ENCODE measurements at places on chromosomes 3 and 15.

GRCh38 chr3:77411334-77411733, 371.4 kb downstream of the ROBO2 start:
- peaks cover 3% of the 10 kb centered on the region for H3K27me3 ChIP-seq
- no peaks in the 10 kb centered on the region for H3K4me1 ChIP-seq
- DNase-seq = no peak
- H3K4me3 ChIP-seq = no peak overlapping the region
- no peak overlapping the region for H3K27ac ChIP-seq

DNA sequence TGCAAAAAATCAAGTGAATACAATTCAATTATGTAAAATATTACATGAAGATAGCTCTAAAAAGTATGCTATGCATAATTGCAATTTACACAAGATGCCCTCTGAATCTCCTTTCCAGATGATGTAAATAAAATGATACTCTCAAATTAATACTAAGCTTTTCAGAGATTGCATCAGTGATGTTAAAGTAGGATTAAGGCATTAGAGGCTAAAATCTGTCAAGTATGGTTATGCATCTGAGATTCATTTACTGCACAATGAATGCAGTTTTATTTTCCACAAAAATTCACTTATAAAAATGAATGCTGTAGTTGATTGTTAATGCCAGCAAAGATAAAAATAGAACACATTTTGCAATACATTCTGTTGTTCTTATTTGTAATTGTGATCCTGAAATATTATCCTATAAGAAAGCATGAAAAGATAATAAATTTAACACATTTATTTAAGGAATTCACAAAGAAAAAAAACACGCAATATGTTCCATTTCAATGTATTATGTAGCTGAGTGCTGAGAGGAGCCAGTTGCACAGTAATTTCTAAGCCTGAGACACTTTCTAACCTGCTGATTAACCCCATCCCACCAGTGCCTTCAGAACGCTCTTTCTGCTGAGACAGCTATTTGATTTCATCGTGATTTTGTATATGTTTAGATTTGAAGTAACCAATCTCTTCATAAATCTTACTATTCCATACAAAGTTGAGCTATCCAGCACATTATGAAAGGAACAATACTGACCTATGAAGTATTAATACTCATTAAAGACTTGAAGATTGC, 224.4 kb downstream of the CADM2 start:
- H3K27me3 ChIP-seq = peaks cover 1% of the 10 kb centered on the region
- H3K4me1 ChIP-seq = no peaks in the 10 kb centered on the region
- H3K4me3 ChIP-seq = no peak overlapping the region
- no peak for DNase-seq

GRCh38 chr3:134798681-134799311, 3.7 kb downstream of the EPHB1 start:
- peaks cover 21% of the 10 kb centered on the region for H3K4me1 ChIP-seq
- no peak overlapping the region for H3K4me3 ChIP-seq
- H3K27me3 ChIP-seq = peaks cover 7% of the 10 kb centered on the region
- DNase-seq = no peak
- H3K27ac ChIP-seq = no peak overlapping the region

DNA sequence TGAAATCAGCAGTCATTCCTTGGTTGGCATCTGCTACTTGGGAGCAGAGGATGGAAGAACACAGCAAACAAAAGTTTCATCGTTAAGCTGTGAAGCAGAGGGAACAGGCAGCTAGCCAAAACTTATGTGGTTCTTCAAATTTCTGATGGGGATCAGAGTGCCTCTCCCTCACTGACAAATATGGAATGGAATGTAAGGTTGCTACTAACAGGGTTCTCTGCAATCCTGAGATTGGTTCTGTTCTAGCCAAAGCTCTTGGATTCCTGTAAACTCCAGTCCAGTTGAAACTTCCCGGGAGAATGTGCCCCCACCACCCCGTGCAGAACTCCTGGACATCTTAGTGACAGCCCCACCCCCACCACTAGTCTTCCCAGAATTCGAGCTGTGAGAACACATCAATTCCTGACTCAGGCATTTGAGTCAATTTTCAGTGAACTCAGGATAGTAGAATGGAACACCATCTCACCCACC, 55.9 kb upstream of the PHLDB2 start:
- no peak overlapping the region for H3K4me3 ChIP-seq
- peaks cover 1% of the 10 kb centered on the region for H3K27me3 ChIP-seq
- no peaks in the 10 kb centered on the region for H3K4me1 ChIP-seq
- no peak for DNase-seq
- H3K27ac ChIP-seq = no peak overlapping the region

- DNase-seq = no peak
- no peaks in the 10 kb centered on the region for H3K4me1 ChIP-seq
- H3K27ac ChIP-seq = no peak overlapping the region
- H3K36me3 ChIP-seq = no peaks in the 10 kb centered on the region
- no peaks in the 10 kb centered on the region for H3K27me3 ChIP-seq
These were observed 243.4 kb upstream of the TBC1D5 start for GRCh38 chr3:17985658-17986347.

DNA sequence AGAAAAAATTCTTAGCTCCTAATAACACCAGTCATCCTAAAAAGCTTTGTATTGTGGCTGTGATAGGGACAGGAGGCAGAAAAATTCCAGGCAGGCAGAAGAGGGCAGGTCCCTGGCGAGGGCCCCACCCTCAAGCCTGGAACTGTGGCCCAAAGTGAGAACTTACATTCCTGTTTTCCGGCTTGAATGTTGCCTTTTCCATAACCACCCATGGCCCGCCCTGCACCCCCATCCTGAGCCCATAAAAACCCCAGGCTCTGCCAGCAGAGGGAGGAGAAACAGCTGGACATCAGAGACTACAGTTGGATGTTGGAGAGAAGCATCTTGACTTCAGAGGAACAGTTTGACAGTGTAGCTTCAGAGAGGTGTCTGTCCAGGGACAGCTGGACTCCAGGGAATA, 37.3 kb downstream of the SLCO2A1 start:
- no peaks in the 10 kb centered on the region for H3K36me3 ChIP-seq
- H3K4me1 ChIP-seq = peaks cover 33% of the 10 kb centered on the region
- no peak overlapping the region for H3K4me3 ChIP-seq
- no peak overlapping the region for H3K27ac ChIP-seq

DNA sequence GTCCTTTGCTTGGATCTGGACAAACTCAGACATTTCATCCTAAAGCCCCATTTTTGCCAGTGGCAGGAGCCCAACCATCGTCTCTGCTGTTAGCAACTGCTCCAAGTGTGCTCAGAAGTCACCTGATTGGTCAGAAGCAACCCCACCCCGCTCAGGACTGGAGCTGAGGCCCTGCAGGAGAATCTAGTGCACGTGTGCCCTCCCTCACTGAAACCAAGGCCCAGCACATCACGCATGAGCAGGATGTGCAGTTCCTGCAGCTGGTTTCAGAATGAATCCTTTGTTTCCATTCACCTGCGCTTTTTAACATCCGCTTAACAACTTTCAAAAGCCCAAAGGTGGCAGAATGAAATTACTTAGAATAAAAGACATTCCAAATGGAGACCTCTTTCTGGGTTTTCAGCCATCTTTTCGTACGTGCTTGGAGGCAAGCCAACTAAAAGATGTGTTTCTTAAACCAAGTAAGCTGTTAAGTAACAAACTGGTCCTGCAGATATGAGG, 81.2 kb downstream of the SRGAP3 start:
- no peak for DNase-seq
- H3K36me3 ChIP-seq = no peaks in the 10 kb centered on the region
- H3K4me3 ChIP-seq = no peak overlapping the region
- H3K27ac ChIP-seq = no peak overlapping the region

DNA sequence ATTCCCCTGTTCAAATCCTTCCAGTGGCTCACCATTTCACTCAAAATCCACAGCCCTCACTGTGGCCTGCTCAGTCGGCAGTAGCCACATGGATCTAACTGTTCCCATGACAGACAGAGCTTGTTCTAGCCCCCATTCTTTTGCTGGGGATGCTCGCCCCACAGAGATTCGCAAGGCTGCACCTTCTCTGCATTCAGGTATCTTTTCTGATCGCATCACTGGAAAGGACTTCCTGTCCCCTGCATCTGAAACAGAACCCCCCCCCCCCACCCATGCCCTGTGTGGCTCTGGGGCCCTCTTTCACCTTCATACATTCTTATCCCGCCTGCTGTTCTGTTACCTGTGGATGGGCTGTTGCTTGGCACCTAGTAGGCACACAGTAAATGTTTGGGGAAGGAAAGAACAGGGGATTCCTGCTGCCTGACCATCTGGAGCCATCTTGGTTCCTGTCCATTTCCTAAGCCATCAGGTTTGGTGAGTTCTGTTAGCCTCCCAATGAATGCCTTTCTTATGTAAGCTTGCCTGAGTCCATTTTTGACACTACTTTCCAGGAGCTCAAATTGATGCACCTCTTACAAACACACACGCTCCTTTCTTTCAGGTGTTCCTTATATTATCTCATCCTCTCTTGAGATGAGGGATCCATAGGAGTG, 42.9 kb upstream of the PGPEP1L start:
- no peak overlapping the region for H3K27ac ChIP-seq
- no peak for DNase-seq
- H3K36me3 ChIP-seq = no peaks in the 10 kb centered on the region
- H3K4me3 ChIP-seq = no peak overlapping the region

DNA sequence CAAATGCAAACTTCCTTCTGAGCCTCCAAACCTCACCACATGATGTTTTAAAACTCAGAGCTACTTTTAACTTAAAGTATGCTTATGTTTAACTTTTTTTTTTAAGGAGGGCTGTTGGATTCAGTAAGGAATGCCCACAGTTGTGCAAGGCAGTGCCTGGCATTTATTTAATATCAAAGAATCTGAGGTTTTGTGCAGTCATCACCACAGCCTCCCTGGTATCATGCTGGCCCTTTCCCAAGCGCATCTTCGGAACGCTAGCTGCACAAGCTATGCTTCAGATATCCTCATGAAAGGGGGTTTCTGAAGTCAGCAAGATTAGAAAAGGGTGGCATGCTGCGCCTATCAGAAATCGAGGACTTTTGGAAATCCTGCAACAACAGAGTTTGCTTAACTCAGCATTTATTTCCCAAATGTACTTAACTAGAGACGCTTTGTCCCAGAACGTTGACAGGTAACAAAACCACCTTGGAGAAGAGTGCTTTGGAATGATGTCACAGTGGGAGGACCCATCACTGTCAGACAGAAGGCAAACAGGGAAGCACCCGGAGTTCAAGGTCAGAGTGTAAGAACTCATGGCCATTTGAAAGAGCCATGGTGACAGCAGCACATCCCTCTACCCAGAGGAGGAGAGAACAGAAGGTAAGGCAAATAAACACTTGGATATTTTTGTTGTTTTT, 120.2 kb upstream of the IGF1R start:
- H3K27me3 ChIP-seq = peaks cover 4% of the 10 kb centered on the region
- H3K4me3 ChIP-seq = no peak overlapping the region
- H3K27ac ChIP-seq = no peak overlapping the region
- DNase-seq = no peak

DNA sequence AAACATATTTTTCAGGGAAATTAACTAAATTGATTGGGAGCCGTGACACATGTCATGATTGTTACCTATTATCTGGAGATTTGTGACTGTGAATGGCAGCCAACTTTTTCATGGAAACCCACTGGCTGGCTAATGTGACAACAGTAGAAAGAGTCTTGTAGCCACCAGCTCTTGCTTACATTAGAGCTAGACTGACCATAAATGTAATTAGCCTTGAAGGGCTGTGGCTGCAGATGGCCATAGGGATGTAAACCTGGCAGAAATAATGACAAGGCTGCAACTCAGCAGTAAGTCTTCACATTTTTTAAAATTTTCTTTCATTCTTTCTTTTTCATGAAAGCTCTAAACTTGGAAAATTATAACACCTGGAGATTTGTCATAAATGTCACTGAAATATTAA, 168.2 kb upstream of the ROBO2 start:
- H3K4me1 ChIP-seq = no peaks in the 10 kb centered on the region
- no peak overlapping the region for H3K27ac ChIP-seq
- no peak for DNase-seq
- H3K4me3 ChIP-seq = no peak overlapping the region
- H3K27me3 ChIP-seq = peaks cover 3% of the 10 kb centered on the region
- H3K36me3 ChIP-seq = no peaks in the 10 kb centered on the region

DNA sequence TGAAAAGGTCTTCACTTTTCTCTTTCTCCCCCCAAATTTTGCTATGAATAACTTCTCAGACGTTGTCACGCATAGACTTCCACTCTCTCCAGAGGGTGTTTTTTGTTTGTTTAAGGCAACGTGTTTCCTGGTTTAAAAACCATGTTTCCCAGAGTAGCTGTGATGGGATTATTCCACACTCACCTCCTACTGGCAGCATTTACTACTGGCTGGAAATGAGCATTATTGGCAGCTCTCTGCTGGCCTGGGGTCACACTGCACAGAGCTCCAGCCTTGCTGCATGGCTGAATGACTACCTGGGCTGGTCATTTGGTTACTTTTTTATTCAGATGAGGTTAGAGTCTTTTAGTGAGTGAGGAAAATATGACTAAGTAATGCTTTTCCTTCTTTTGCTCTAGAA, 65.2 kb downstream of the RARB start:
- H3K27me3 ChIP-seq = no peaks in the 10 kb centered on the region
- H3K36me3 ChIP-seq = peaks cover 10% of the 10 kb centered on the region
- H3K27ac ChIP-seq = no peak overlapping the region
- no peaks in the 10 kb centered on the region for H3K4me1 ChIP-seq
- no peak overlapping the region for H3K4me3 ChIP-seq
- DNase-seq = no peak
